ENCODE measurements at places on chromosomes 6 and 20.

- no peak for DNase-seq
Measured at GRCh38 chr6:160331204-160331603, 17.0 kb upstream of the SLC22A3 start.

DNA sequence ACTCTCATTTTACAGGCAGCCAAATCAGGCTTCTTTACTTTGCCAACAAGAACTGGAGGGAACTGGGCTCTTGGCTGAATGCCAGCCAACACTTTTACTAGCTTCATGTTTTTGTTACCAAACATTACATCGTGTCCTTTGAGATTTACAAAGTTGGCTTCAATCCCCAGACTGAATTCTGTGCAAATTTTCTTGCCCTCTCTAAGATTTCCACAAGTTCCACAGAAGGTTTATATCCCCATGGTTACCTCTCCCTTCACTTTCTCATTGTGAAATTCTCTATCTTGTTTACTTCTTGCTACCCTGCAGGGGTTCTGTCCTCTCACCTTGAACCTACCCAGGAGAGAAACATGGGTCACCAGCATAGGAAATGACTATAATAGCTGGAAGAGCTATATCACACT is 37.6 kb upstream of the PLCB1 start:
- DNase-seq, result no peak

DNA sequence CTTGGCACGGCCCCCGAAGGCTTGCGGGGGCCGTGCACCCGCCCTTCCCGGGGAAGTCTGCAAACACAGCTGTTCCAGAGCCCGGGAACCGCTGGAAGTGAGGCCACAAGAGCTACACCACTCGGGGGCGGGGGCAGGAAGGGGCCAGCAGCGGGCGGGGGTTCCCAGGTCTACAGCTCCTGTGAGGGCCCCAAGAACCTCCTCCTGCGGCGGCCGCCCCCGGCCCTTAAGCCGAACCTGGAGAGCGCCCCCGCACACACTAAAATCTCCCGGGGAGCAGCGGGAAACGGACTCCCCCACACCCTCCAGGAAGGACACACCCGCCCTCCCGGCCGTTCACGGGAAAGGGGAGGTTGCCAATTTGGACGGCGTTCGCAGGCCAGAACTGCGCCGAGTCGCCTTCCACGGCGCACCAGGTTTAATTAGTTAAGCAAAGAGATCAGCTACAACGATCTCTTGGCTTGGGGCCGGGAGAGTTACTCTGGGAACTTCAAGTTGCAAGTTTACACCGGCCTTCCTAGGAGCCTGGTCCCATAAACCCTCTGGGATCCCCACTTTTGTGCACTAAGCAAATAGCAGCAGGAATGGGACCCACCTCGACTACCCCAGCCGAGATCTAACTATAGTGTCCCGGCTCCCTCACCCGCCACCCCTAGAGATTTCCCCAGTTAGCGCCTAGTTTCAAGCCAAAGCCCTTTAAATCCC is 1.7 kb downstream of the JAG1 start:
- DNase-seq, result no peak

DNA sequence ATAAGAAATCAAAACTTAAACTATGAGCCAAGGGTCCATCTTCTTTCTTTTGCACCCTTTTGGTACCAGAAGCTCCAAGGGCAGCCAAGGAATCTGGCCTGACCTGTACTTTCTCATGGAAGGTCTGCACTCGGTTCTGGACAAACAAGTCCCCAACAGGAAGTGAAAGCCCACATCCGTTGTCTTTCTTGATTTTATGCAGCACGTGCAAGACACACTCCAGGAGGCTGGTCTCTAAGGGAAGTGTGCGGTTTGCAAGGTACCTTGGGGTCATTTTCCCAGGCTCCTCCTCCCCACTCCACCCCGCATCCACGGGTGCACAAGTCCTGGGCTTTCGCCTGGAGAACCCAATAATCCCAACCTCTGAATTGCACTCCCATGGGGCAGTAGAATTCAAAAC is 101.9 kb downstream of the NFATC2 start:
- no peak for DNase-seq

GRCh38 chr6:127963495-127963894 is 62.6 kb upstream of the THEMIS start:
- no peak for DNase-seq

- DNase-seq, result no peak
Measured at GRCh38 chr6:1197309-1197708, 114.6 kb upstream of the FOXQ1 start.

GRCh38 chr6:41224800-41225199 is 3.3 kb upstream of the TREML4 start:
- DNase-seq, result no peak

- no peak for DNase-seq
Measured at GRCh38 chr6:35804996-35805736, at the start of gene LHFPL5. LHFPL5 (plus strand) TSS chr6:35805352; CDS start chr6:35805671, 319 bp downstream.

DNA sequence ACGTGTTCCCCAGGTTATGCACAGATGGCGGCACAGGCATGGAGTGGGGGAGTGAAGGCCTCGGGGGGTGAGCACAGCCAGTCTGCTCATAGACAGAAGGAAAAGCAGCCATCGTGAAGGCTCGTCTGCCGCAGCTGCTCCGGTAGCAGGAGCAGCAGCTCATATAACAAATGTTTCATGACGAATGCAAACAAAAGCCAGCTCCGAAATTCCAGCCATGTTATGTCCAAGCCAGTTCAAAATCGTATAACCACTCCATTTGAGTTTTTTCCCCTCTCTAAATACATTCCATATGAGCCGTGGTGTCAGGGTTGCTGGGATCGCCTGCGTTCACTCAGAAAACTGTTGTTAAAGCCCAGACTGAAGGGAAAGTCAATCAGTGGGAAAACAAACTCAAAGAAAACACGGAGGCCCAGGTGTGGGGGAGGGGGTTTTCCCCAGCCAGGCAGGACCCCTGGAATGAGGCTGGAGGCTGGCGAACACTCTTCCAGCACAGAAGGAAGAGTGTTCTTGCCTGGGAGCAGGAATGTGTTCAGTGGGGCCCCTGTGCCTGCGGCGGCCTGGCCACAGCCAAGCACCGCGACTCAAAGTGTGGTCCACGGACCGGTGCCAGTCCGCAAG is 280.4 kb upstream of the TAB2 start:
- DNase-seq, result no peak

GRCh38 chr6:49528571-49528970 is 21.9 kb upstream of the C6orf141 start:
- DNase-seq, result no peak

DNA sequence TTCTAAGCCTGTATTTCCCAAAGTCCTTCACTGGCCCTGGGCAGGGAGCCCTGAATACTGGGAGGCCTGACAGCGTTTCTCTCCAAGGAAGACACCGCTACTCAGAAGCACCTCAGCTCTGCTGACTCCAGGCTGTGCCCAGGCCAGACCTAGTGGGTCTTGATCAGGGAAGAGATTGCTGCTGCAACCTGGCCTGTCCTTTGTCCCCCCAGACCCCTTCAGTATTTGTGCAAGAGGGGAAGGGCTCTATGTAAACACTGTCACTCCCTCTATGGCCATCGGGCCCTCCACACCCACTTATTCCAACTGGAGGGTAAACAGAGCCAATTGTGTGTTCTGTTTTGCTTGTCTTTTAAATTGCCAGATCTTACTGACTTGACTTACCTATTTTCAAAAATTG is 20.6 kb downstream of the PLEKHG1 start:
- no peak for DNase-seq

- DNase-seq, result no peak
Measured at GRCh38 chr20:6959900-6960312, 192.4 kb downstream of the BMP2 start.

GRCh38 chr6:16432075-16433032 is 194.0 kb downstream of the GMPR start:
- DNase-seq, result no peak
